ENCODE measurements at places on chromosomes 16 and 17.

- DNase-seq = no peak
These were observed 77.7 kb downstream of the MRM3 start for GRCh38 chr17:859824-860195.

DNA sequence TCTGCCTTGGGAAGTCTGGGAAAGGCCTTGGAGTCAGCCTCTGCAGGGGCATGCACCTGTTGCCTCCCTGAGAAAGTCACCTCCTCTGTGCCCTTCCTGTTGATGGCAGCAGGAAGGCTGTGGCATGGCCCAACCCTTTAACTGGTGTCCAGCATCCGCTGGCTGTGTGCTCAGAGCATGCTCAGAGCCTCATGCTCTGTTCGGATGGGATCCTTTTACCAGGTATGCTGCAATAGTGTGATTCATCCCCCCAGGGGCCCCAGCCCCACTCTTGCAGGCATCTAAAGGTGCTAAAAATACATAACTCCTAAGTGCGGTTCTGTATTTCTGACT lies 24.9 kb downstream of the KLHL36 start:
- no peak for DNase-seq

DNA sequence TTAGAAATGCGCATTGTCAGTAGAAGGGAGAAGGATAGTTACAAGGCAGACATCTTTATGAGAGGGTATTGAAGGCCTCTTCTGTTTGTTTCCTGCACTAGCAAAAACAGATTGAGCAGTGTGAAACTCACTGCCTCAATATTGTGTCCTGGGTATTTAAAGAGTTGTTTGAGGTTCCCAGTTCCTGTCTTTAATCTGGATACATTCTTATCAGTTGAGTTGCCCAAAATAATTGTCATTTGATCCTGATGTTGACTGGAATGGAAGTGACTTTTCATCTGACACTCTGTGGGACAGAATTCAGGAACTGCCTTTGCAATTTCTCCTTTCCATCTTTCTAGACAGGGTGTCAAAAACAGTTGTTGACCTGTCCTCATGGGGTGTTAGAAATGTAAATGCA lies 1.7 kb downstream of the ATP6V0A1 start:
- no peak for DNase-seq

DNA sequence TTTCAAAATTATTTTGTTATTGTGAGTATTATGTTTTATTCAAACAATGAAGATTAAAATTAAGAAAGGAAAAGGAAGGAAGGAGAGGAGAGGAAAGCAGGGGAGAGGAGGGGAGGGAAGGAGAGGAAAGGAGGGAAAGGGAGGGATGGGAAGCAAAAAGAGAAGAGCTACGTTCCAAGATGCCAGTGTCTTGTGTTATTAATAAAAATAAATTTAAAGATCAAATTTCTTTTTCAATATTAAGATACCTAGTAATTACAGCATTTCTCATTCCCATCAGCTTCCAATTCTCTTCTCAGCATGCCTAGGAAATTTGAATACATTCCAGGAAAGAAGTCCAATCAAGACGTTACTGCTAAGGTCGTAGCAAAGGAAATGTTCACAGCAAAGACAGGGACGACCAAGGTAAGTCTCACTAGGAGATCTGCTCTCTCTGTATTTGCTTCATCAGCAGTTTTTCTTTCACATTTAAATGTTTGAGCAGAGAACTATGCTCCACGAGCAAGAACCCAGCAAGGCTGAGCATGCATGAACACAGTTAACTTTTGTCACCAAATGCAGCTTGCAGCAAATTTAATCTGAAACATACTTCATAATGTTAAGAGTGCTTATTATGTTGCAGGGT lies 63.3 kb upstream of the HLF start:
- DNase-seq = no peak

All from DMS153 (cell line).